NAMALWA (cell line): ENCODE measurements at places on chromosomes 3 and 15.

DNA sequence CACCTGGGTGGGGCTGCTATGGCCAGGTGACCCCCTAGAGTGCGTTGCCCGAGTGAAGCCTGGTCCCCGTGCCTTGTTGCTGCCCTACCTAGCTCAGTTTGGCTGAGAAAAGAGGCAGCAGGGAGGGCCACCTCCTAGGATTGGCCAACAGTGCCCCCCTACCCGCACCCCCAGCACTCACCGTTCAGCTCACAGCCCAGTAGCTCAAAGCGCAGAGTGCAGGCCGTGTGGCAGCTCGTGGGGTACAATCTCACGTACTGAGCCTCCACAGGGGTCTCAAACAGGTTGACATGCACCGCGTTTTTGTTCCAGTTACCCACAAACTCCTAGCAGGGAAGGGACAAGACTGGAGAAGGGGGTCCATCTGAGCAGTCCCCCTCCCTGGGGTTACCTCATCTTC lies 7.6 kb downstream of the MFGE8 start:
- DNase-seq, result no peak

DNA sequence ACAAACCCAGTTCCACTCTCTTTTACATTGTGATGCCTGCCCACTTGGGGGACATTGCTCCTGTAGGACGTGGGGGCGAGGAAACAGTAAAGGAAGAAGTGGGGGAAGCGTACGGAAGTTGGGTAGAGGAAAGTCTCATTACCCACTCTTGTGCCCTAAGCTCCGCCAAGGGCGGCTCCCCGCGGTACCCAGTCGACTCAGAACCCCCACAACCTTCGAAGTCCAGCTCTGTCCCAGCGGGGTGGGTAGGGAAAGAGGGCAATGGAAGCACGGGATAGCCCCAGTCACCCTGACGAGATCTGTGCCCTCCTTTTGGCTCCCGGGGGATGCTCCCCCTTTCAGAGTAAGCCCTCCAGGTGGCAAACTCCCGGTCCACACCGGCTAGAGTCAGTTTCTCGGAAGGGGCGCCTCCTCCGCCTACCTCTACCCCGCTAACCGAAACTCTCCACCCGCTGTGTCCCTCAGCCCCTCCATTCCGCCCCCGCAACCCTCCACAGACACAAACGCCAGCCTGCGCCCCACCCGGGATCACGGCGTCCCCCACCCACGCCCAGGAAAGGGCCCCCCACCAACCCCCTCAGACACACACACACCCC lies 527 bp downstream of the CSNK1G1 start:
- peak; percentile 51 for DNase-seq

GRCh38 chr3:194330160-194330559 lies 21.0 kb downstream of the CPN2 start:
- DNase-seq, result no peak

- no peak for DNase-seq
Measured at GRCh38 chr3:127375151-127375930, 87.5 kb upstream of the PRR20G start.
